Stimulated activated CD4-positive, alpha-beta T cell treated with anti-CD3 and anti-CD28 coated beads, Interleukin-1b, Interleukin-23, amount 100 ng/mL, for 48 hours (primary cell): ENCODE measurements at places on chromosomes 11 and 22.

GRCh38 chr11:118194835-118195627, 18.6 kb upstream of the SCN2B start:
- no peak for DNase-seq

GRCh38 chr11:74010306-74011300, 1.7 kb upstream of the UCP3 start:
- no peak for DNase-seq

DNA sequence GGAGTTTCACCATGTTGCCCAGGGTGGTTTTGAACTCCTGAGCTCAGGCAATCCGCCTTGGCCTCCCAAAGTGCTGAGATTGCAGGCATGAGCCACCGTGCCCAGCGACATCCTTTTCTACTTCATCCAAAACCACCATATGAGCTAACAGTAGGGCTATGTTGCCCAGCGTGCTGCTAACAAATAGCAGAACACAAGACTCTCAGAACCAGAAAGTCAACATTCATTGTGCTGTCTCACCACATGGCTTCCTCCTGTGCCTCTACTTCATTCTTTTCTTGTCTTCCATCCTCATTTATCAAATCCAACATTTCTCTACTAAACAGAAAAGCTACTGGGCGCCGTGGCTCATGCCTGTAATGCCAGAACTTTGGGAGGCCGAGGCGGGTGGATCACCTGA, 12.0 kb upstream of the DENND5A start:
- DNase-seq, result no peak

GRCh38 chr22:19448739-19449421, 1.4 kb upstream of the C22orf39 start:
- DNase-seq, result peak; percentile 83

- DNase-seq, result no peak
Observed at GRCh38 chr22:45484742-45485141, 17.9 kb upstream of the FBLN1 start.

GRCh38 chr11:12112750-12113149, 2.4 kb downstream of the MICAL2 start:
- DNase-seq, result no peak

GRCh38 chr11:14029971-14030920, 67.7 kb downstream of the SPON1 start:
- no peak for DNase-seq

- no peak for DNase-seq
Observed at GRCh38 chr11:36105743-36106581, 162.1 kb downstream of the LDLRAD3 start.

DNA sequence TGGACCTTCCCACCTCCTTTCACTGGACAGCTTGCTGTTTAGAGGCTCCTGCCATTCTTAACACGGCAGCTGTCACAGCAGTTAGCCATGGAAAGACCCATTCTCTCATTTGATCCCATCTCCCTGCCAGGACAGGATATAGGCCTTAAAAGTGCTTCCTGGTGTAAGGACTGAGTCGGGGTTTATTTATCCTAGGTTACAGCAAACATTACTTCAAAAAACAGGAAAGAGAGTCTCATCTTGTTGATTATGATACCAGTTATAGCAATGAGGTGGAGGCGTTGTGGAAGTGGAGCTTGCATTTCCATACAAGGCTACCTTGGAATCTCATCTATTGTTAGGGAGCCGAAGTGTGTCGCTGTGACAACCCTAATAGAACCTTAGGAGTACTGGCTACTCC, 17.4 kb upstream of the ETS1 start:
- DNase-seq, result no peak

- DNase-seq, result no peak
Observed at GRCh38 chr22:22048981-22049531, 66.5 kb upstream of the TOP3B start.

GRCh38 chr11:12134236-12134585, 23.8 kb downstream of the MICAL2 start:
- DNase-seq, result no peak

DNA sequence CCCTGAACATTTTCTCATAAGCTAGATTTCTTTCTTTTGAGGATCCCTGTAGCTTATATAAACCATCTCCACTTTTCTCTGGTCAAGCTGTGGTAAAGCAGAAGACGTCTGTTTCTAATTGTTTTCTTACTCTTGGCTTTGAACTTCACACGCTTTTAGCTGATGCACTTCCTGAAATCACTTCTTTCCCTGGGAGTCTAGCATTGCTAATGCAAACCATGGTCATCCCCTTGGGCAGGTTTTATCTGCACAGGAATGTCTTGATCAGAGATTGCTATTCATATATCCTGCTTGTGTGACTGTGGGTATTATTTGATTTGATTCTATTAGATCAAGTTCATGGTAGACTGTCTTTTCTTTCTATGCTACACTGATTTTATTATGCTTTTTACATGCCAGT, 199.2 kb upstream of the POU2AF2 start:
- DNase-seq, result no peak

DNA sequence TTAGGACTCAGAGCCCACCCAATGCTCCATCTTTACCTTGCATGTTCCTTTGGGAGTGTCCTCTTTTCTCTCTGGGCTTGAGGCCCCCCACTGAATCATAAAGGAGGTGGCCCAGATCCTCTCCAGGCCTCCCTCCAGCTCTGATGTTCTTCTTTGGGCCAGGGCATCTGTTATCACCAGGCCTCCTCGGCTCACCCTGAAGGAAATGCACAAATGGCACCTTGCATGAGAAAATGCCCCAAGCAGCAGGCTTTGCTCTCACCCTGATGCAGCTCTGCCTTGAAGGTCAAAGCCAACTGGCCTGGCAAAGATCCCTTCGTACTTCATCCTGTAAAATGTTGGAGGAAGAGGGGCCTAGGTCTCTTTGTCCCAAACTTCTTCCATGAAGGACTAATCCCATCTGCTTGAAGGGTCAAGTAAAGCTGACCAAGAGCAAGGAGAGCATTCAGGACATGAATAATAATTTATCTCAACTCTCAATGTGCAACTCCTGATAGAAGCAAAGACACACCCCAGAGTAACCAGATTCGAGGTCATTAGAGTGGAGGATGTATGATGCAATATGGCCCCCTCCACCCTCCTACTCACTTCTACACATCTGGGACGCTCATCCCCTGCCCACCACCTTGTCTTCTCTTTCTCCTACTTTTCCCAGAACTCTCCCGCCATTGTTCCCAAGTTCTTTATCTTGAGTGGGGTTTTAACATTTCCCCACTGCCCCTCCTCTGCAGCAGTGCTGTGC, 9.5 kb downstream of the APOL6 start:
- no peak for DNase-seq

- no peak for DNase-seq
Observed at GRCh38 chr11:76763573-76764346, 19.4 kb upstream of the TSKU start.

DNA sequence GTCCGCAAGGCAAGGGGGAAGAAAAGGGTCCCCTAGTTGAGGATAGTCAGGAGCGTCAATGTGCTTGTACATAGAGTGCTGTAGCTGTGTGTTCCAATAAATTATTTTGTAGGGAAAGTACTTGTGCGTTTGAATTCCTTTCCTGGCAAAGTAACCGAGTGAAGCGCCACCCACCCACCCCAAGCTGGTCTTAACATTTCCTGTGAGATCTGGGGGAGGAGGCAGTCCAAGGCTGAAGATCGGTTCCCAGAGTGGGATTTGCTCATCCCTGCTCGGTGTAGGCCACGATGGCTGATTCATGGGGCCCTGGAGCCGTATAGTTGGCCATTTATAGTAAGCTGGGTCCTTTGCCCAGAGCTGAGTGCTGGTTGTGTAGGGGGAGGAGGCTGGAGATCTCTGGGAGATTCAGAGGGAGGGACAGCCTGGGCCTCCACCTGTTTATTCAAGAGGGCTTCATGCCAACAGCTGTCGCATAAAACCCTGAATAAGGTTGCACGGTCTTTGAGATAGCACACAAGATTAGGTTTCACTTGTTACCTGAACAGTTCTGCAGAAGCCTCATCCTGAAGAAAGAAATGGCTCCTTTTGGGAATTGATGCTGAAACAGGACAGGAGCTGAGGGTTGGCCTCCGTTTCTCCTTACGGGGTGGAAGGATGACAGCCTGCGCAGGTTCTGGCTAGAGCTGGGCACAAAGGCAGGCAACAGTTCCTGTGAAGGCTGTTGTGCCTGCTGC, 2.4 kb downstream of the ATF4 start:
- peak; percentile 52 for DNase-seq

GRCh38 chr11:46559815-46560214, 34.0 kb downstream of the AMBRA1 start:
- DNase-seq, result no peak

DNA sequence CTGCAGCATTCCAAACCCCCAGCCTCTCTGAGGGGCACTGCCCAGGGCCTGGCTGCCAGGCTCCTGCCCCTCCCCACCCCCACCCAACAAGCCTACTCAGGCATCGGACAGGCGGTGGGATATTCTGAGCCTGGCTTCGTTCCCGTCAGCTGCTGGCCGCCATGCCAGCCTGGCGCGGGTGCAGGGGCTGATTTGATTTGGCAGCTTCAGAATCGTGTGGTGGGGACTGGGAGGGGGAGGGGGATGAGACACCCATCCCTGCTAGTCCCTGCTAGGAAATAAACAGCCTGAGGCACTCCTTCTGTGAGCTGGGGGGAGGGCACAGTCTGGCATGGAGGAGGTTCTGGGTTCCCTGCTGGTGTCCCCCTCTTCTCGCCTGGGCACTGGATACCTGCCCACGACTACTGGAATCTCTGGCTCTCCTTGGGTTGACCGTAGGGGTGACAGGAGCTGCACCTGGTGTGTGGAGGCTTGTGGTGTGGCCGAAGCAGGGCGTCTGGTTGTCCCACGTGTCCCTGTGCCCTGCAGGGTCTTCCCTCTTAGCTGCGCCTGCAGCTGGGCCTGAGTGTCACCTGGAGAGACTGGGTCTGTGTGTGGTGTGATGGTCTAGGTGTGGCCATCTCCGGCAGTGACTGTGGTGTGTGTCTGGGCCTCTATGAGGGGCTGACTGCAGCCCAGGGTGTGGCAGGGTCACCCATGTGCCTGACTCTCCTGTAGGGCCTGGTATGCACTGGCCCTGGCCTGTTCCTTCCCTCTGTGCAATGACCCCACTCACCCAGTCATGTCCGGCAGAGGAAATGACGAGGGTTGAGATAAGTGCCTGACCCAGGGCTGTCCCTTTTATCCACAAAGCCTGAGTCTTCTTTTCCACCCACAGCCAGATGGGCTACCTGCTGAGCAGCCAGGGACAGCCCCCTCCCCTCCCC, 42.2 kb downstream of the PDE2A start:
- DNase-seq, result no peak

DNA sequence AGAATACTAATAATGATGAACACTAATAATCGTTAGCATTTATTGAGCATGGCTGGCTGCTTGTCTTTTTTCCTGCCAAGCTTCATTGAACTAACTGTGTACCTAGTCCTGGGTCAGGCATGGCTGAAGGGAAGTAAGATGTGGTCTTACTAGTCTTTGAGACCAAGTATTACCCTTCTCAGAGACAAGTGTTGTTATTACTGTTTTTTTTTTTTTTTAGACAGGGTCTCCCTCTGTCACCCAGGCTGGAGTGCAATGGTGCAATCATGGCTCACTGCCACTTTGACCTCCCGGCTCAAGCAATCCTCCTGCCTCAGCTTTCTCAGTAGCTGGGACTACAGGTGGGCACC, 4.6 kb downstream of the ST14 start:
- DNase-seq, result no peak

- no peak for DNase-seq
Observed at GRCh38 chr11:124482362-124483147, 37.1 kb upstream of the OR8B8 start.

DNA sequence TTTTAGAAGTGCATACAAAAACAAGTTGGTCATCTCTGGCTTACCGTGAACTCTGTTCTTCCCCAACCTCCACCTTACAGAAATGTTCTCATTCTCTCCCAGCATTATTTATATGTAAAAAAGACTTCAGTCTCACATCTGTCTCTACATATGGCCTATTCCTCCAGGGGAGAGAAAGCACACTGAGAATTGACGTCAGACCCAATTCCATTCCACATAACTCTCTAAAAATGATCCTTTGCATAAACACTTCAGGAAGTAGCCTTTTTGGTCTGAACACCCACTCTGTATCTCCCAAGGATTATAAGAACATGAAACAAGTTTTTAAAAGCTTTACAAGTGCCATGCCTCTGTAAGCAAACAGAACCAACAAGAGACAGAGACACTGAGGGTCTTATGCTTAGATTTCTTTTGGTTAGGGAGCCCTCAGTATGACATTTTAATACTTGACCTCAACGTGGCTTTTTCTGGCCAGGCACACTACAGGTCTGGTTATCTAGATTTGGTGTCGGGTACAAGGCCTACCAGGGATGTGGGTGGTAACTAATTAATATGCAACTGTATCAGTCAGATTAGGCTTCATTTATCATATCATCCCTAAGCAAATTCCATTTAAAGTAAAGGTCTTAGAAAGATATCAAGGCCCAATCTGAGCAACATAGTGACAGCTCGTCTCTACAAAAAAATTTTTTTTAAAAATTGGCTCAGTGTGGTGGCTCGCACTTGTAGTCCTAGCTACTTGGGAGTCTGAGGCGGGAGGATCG, 48.5 kb upstream of the PPP2R1B start:
- DNase-seq, result no peak

DNA sequence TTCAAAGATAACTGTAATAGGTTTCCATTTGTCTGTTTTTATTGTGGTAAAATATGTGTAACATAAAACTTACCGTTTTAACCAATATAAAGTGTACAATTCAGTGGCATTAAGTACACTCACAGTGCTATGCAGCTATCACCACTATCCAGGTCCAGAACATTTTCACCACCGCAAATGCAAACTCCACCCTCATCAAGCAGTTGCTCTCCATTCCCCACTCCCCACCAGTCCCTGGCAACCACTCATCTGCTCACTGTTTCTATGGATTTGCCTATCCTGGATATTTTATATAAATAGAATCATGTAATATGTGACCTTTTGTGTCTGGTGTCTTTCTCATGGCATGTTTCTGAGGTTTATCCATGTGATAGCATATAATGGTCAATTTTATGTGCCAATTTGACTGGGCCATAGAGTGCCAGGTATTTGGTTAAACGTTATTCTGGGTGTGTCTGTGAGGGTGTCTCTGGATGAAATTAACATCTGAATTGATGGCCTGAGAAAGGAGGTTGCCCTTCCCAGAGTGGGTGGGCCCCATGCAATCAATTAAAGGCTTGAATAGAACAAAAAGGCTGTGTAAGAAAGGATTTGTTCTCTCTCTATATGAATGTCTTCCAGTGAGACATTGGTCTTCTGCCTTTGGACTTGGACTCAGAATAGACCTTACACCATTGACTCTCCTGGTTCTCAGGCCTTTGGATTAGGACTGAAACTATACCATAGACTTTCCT, 17.2 kb upstream of the SMCO4 start:
- no peak for DNase-seq

- no peak for DNase-seq
Observed at GRCh38 chr11:77658213-77659013, 20.8 kb upstream of the CLNS1A start.

- no peak for DNase-seq
Observed at GRCh38 chr22:37482244-37482643, 3.9 kb downstream of the MFNG start.
